CD8-positive, alpha-beta memory T cell (primary cell): ENCODE measurements at places on chromosomes 2 and 18. TPM values are rescaled to one million over a fixed set of nuclear protein-coding genes. Genes with fewer than 3 reads are reported as not detected.

GRCh38 chr18:21833604-21834298 is 93.2 kb downstream of the MIB1 start:
- H3K4me3 ChIP-seq = no peak overlapping the region
- H3K27ac ChIP-seq = no peak overlapping the region
- no peaks in the 10 kb centered on the region for H3K27me3 ChIP-seq
- H3K36me3 ChIP-seq = no peaks in the 10 kb centered on the region
- no peak for DNase-seq

DNA sequence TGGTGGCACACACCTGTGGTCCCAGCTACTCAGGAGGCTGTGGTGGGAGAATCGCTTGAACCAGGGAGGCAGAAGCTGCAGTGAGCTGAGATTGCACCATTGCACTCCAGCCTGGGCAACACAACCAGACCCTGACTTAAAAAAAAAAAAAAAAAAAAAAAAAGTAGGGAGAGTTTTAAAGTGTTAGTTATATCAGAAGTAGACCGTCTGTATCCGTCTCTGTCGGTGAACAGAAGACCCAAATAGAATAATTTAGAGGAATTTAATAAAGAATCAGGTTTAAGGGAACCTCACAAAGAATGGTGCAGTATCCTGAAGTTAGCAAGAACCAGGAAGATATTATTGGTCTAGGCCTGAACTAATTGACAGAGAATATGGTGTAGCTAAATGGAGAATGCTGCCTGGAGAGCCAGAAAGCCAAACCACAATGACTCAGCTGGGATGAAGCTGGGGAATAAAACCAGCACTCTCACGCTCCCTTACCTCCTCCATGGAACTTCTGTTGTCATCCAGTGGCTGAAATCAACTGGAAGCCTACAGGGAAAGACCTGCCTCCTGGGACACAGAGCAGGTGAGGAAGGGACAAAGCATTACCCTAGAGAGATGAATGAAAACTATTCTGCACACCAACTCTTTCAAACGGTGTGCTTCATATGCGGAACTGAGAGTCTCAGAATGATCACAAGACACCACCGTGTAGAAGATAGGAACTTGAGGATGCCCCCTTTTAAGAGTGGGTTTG is 39.1 kb upstream of the PLEKHM3 start:
- no peak for DNase-seq
- H3K4me3 ChIP-seq = no peak overlapping the region
- H3K4me1 ChIP-seq = no peaks in the 10 kb centered on the region
- H3K27ac ChIP-seq = no peak overlapping the region

Gene SPDYA
- polyA plus RNA-seq = 0.61 TPM

DNA sequence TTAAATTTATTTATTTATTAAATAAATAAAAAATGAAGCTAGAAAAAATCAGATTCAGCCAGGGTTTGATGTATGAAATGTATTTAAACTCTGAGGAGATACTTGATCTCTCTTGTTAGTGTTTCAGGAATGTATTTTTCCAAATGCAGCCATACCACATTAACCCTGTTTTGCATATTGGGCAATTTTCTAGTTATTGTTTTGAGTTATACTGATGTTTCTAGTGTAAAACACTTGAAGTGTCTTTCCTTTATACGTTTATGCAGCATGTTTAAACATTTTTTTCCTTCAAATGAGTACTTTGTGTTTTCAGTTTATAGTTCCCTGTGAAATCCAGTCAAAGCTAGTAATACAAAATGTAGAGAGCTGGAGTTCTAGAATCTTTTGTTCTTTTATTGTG is 69.9 kb downstream of the WDR7 start:
- no peak overlapping the region for H3K4me3 ChIP-seq
- no peak for DNase-seq
- no peak overlapping the region for H3K27ac ChIP-seq
- H3K36me3 ChIP-seq = no peaks in the 10 kb centered on the region
- no peaks in the 10 kb centered on the region for H3K4me1 ChIP-seq
- H3K27me3 ChIP-seq = no peaks in the 10 kb centered on the region

DNA sequence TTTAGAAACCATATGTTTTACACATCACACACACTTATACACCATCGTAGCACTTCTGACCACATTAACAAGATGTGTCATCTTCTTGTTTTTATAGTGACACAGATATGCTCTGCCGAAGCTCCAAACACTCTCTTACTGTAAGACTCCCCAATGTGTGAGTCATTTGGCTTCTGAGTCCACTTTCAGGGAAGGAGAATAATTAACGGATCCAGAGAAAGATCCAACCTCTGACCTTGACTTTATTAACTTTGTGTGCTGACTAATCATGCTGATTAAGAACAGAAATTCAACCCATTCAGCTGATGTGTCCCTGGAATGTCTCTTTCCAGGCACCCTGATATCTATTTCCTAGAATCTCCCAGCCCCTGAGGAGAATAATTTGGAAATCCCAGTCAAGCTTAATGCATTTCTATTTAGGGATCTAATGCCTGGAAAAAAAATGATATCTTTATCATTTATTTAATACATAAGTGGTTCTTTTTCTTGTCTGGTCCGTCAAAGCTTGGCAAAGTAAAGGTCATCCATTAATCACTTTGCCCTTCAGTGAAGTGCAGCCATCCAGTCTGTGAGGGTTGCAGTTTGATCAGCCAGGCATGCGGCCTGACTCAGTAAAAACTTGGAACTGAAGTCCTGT is 615.8 kb upstream of the SYT4 start:
- H3K27ac ChIP-seq = no peak overlapping the region
- H3K27me3 ChIP-seq = no peaks in the 10 kb centered on the region
- H3K4me3 ChIP-seq = no peak overlapping the region
- H3K36me3 ChIP-seq = no peaks in the 10 kb centered on the region
- no peak for DNase-seq
- H3K4me1 ChIP-seq = no peaks in the 10 kb centered on the region

Gene ZNF385B
- polyA plus RNA-seq = not detected

DNA sequence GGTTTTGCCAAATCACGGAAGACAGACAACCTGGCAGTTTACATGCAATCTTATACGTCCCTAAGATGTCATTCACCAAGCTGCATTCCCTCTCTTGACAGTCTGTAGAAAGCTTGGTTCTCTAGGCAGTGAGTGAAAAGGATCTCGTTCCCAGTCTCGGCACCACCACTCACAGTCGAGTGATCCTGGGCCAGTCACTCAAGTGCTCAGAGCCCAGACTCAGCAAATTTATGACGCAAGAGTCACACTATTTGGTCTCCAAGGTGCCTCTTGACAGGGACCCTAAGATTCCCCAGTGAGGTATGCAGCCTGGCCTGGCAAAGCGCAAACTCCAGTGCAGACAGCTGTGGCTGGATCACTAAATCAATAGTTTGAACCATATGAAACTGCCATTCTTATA is 77.9 kb downstream of the EIPR1 start:
- H3K36me3 ChIP-seq = no peaks in the 10 kb centered on the region
- H3K4me3 ChIP-seq = no peak overlapping the region
- H3K4me1 ChIP-seq = peaks cover 9% of the 10 kb centered on the region
- no peak overlapping the region for H3K27ac ChIP-seq
- DNase-seq = no peak
